NCI-H1092 (cell line): ENCODE measurements at places on chromosomes 16 and 17.

DNA sequence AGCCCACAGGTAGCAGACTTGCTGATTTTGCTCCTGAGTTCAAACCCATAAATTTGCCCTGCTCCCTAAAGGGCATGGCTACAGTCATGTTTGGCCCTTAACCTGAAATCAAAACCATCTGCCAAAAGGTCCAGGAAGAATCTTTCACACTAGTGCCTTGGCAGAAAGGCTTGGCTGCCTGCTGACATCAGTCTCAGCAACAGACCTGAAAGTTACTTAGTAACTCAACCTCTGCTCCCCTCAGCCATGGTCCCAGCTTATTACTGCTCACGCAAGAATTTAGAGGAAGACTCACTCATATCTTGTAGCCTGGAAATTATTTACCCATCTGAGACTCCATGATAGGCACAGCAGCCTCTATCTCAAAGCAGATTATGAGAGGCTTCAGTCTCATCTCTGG is 98.0 kb upstream of the KIF2B start:
- no peak for DNase-seq

DNA sequence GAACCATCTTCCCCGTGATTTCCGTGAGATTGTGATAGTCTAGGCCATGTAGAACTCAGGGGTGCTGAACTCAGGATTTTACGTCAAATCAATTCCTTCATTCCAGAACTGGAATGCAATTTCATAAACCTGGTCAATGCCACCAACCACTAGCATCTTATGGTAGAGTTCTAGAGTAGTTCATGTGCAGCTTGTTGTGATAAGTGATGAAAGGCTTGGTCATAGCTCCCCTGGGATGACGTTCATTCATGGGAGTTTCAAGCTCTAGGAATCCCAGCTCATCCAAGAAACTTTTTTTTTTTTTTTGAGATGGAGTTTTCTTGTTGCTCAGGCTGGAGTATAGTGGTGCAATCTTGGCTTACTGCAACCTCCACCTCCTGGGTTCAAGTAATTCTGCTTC is 3.7 kb upstream of the DPEP2 start:
- DNase-seq = no peak

DNA sequence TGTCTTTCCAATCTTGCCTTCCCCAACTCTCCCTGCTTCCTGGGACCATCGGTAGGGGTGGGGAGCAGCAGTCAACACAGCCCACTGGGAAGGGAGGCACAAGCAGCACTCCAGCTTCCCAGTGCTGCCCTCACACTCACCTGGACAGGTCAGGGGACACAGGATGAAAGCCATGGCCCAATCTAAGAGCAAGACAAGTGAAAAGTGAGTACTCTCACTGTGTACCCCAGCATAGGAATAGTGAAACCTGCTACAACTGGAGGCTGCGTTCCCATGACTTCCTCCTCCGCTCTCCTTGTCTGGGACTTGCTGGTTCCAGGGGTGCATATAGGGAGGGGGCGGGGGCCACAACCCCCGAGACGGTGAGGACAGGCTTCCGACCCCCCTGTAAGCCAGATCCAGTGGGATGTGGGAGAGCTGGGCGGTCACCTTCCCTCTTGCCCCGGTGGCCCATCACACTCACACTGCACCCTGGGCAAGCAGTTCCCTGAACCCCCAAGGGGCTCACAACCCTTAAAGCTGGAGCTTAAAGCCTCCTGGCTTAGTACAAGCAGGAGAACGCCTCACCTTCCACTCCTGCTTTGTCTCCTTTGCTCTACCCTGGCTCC is 29.5 kb upstream of the SLC25A19 start:
- no peak for DNase-seq

DNA sequence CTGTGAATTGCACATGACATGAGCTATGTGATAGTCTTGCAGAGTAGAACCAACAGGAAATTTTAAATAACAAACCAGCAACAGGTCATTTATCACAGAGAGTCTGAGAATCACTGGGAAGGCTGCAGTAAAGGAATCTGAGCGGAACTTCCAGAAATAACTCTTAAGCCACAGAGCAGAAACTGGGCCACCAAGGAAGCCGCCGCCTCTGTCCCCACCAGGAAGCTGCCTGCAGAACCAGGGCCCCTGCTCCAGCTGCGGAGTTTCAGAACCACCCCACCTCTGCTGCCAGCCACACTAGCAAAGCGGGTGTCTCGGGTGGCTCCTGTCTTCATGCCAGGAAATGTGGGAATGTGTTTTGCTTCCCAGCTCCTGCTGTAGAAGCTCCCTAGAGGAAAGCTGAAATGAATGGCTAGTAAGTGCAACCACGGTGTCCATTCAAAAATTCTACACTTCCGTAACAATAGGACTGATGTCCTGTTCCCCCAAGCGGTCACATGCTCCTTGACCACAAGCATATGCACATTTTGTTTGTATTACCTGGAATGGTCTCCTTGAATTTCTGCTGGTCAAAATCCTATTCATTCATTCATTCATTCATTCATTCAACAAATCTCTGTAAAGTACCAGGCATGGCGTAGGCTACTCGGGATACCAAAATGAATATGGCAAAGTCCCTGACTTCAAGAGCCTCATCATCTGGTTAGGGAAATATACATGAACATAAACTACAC is 7.7 kb upstream of the ITPRIPL2 start:
- DNase-seq = no peak

- DNase-seq = no peak
Observed at GRCh38 chr16:24975428-24975889, 39.7 kb downstream of the ARHGAP17 start.

DNA sequence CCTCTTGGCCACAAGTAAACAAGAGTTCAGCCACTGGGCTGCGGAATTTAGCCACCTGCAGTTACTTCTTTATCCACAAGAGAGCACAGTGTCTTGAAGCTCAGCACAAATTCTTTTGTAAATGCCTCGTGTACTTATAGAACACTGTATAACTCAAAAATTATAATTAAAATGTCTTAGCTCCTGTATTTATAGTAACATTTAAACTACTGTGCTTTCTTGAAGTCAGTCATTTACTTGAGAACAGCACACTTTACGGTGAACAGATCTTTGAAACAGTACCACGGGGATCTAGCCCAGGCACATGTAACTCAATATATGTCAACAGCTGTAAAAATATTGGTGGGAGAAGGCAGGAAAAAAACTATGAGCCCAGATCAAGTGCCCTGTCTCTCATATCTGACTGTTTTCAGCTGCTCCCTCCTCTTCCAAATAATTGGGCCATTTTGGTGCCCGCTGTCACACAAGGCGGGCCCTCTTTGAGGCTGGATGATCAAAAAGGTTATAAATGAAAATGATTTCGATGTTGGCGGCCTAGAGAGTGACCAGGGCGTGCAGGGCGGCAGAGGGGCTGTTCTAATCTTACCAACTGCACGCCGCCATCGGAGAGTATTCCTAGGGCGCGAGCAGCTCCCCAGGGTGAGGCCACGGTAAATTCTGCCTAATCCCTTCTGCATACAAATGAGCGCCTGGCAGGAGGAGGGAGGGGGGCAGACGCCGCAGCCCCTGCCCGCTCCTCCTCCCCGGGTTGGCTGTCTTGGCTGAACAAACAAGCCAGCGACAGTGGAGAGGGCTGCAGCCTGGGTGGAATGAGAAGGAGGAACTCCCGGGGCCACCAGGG is 183.2 kb downstream of the C16orf78 start:
- DNase-seq = peak; percentile 64

DNA sequence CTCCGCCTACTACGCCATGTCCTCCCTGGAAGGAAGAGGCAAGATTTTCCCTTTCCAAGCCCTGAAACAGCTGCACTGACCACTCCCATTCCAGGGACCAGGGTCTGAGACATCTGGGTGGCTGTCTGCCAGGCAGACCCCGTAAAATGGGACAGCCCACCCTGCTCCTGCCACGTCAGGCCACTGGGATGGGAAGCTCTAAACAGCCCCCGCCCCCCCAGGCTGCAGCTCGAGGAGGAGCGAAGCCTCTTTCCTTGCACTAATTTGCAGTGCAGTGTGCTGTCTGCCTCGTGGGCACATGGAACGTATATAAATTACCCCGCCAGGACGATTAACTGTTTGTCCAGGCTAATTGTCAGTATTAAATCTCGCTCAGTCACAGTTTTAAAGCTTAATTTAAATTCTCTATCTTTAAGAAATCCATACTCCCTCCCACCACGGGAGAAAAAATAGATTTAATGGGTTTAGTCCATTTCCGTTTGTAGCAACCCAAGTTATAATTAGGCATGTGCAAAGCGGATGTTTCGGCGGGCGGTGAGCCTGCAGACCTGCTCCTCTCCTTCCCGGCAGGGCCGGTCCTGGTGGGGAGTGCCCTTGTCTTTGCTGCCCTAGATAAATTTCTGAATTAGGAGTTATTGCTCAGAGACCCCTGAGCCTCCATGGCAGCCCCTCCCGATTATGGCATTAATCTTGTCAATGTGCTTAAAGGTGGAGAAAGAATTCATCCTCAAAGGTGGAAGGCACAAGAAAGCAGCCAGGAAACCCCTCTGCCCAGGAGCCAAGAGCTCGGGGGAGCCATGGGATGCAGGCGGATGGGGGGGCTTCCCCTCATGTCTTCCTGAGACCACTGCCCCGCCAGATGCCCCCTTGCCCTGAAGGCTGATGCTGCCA is 268.0 kb upstream of the TNRC6C start:
- DNase-seq = no peak

- DNase-seq = peak; percentile 25
Observed at GRCh38 chr17:27268394-27269085, 25.4 kb upstream of the WSB1 start.

GRCh38 chr16:4940719-4941118 is 3.8 kb upstream of the PPL start:
- no peak for DNase-seq

DNA sequence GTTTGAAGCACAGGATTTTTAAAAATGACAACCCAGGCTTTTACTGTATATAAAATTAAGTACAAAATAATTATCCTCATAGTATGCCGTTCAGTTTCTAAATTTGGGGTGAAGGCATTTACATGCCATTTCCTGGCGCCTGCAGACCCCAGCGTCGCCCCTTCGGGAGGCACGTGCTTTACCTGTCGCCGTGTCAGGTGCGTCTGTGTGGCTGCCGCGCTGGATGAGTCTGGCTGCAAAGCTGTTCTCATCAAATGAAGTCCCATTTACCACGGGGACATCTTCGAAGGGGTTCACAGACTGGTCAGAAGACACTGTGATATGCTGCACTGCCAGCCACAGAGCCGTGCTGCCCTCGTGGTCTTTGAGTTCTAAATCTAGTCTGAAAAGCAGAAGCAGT is 51.8 kb downstream of the CYB5D2 start:
- DNase-seq = no peak

DNA sequence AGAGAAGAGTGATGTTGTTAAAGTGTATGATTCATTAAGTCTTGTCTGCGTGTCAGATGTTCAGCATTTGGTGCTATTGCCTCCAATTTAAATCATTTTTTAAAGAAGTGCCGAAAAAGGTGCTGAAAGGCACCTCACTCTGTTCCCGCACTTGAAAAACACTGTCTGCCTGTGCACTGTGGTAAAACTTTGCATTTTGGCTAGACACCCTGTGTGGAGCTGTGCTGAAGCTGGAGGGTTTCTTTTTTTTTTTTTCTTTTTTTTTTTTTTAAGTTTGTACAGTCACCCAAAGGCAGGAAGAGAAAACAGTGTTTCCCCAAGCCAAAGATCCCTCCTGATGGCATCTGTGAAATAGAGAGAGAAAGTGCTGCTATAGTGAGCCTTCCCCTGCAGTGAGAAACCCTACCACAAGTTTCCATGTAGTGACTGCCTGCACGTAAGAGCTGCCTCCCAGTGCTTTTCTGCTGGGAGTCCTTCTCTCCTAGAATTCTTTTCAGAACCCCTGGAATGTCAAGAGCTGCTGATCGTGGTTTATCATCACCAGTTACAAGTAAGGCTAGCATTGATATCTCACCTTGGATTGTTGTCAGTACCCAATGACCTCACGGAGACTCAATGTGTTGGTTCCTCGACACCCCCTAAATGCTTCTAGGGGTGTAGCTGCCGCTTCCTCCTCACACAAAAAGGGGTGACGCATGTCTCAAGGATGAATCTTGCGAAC is 116.0 kb upstream of the SOX9 start:
- no peak for DNase-seq

- DNase-seq = no peak
Observed at GRCh38 chr16:69593751-69594255, 28.0 kb downstream of the NFAT5 start.

GRCh38 chr17:72913142-72913682 is 179.3 kb downstream of the SLC39A11 start:
- no peak for DNase-seq

DNA sequence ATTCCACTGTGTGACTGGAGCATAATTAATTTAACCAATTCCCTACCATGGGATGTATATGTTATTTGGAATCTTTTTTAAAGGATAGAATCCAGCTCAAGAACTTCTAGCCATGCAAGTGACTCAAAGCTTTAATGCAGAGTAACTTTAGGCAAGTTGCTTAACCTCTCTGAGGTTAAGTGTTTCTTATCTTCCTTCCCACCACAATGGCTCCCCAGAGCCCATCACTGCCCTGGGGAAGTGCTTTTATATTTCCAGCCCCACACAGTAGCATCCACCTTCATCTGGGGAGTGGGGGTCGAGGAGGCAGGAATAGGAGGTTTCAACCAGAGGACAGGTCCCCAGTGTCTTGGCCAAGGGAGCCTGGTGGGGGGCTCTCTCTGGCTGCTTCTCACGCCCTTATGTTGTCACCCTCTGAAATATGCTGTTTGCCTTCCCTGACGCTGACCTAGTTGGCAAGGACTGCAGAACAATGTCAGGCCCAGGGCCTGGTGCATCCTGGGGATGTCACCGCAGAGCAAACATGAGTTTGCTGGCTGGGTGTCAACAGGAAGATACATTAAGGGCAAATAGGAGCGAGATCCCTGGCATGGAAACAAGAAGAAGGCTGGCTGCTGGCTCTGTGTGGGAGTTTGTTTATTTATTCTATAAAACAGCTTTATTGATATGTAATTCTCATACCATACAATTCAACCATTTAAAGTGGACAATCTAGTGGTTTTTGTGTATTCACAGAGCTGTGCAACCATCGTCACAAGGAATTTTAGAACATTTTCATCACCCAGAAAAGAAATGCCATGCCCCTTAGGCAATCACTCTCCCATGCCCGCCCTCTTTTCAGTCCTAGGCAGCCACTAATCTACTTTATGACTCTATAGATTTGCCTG is 46.6 kb upstream of the WSB1 start:
- peak; percentile 52 for DNase-seq

- no peak for DNase-seq
Observed at GRCh38 chr17:82917699-82918345, 78.0 kb upstream of the ZNF750 start.

DNA sequence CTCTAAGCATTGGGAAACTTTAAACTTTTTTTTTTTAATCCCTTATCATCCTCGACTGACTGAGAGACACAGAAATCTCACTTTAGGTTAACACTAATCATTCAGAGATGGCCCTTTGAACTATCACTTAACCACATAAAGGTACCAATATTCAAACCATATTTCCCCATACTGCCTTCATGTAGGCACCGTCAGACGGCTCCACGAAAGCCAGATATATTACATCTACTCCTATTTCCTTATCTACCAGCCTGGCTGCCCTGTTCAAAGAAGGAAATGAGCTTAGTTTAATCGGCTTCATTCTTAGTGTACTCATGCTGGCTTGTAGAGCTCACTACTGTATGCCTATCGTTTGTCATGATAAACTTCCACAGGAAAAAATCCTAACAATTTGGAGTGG is 270.9 kb downstream of the CEP112 start:
- no peak for DNase-seq
